Stimulated activated CD4-positive, alpha-beta T cell treated with anti-CD3 and anti-CD28 coated beads, Interleukin-1b, Interleukin-23, amount 100 ng/mL, for 1 hour (primary cell): ENCODE measurements at places on chromosomes 5 and 9.
A peak's percentile ranks its signal among the peaks of the same experiment; 100 is the strongest.

- no peak for DNase-seq
Observed at GRCh38 chr9:116365056-116365471, 211.5 kb downstream of the PAPPA start.

DNA sequence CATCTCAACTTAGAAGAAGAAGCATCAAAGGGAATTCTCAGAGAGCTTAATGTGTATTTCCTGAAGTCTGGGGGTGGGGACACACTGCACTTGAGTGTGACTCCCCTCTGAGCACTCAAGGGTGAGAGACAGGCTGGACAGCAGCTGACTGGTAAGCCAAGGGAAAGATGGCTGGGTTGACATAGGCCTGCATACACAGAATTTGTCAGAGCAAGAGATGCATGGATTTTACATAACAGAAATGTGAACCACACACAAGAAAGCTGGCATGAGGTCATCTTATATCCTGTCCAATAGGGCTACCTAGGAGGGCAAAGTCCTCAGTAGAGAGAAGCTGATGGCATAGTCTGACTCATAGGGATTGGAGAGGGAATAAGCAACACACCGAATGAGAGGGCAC lies 114.3 kb upstream of the EPB41L4A start:
- no peak for DNase-seq

DNA sequence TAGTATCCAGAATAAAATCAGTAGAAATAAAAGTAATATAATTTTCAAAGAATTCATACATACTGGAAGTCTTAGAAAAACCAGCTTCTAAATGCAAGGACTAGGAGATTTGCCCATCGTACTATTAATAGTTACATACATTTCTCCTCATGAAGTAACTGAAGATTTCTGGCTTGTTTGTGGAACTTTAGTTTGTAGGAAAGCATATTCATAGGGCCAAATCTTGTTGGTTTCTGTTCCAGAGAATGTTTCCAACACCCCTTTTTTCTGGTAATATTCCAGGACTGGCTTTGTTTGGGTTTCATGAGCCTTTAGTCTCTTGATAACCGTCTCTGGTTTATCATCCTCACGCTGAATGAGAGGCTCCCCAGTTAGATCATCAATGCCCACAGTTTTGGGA lies 66.3 kb upstream of the TJP2 start:
- DNase-seq = no peak

- no peak for DNase-seq
Observed at GRCh38 chr5:140926443-140927227, 536 bp downstream of the PCDHAC1 start.

GRCh38 chr5:155587458-155587857 lies 573.9 kb downstream of the KIF4B start:
- no peak for DNase-seq

DNA sequence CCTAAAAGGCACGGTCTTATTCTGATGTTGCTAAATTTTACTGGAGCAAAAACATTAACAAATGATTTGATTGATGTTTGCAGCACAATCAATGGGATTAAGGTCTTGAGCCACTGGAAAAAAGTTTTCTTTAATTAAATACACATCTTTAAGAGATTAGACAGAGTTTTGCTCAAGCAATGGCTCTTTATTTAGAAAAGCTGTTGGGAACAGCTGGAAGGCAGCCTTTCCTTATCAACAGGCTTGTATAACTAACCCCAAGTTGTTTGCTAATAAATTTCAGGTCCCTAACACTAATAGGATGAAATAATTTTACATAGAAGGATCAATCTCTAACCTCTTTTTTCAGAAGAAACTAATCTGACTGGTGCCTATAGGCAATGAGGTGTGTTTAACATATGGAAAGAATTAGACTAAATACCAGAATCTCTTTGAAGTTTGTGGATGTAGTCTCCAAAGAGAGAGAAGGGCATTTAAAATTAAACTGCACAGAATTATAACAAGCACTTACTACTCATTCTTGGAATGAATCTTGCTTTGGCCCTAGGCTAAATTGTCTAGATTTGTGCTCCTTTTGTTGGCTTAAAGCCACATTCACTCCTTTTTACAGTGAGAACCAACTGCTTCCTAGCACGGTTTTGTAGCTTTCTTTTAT lies 67.3 kb upstream of the TNFAIP8 start:
- DNase-seq = no peak

DNA sequence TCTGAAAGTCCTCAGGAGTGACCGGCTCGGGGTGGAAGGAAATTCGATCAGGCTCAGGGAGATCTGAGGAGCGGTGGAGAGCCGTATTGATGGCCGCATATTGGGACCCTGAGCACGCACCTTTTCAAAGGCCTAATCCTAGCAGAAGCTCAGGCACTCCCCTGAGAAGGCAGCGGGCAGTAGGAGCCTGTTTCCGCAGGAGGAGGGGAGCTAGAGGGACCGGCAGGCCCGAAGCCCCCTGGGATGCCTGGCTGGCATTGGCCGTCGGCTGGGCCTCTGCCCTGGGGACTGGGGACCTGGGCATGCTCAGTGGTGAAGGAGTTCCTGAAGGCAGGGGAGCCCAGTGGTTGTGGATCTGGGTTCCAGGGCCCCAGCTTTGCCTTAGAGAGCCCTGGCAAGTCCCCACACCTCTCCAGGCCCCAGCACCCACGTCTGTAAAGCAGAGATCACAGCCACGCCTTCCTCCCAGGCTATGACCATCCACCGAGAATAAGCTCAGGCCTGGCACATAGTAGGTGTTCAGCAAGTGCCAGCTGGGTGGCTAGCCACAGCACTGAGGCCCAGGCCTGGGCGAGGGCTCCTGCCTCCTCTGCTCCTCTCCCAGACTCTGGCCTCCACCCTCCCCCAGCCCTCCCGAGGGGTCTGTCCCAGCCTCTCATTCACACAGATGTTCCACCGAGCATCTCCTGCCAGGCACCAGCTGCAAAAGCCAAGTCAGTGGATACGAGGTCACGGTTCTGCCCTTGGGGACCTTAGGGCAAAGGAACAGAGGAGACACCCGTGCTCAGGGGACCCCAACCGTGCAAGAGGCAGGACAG lies 17.2 kb upstream of the QRFP start:
- DNase-seq = no peak

GRCh38 chr9:130986356-130986965 lies 22.5 kb upstream of the LAMC3 start:
- no peak for DNase-seq

DNA sequence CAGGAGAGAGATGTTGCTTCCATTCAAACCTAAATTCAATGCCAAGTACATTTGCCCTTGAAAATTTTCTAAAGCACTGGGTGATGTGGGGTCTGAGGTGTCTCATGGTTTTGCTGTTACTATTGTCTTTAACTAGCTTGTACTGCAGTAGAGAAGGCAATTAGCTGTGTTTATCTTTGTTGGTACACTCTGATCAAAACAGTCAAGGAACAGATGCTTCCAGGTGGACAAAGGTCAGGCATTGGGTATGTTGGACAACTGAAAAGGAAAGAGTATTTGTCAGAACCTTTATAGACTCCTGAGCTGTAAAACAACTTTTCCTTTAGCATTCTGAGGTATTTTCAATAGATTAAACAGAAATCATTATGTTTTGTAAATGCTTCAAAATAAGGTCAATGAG lies 2228.7 kb upstream of the WWC1 start:
- no peak for DNase-seq

DNA sequence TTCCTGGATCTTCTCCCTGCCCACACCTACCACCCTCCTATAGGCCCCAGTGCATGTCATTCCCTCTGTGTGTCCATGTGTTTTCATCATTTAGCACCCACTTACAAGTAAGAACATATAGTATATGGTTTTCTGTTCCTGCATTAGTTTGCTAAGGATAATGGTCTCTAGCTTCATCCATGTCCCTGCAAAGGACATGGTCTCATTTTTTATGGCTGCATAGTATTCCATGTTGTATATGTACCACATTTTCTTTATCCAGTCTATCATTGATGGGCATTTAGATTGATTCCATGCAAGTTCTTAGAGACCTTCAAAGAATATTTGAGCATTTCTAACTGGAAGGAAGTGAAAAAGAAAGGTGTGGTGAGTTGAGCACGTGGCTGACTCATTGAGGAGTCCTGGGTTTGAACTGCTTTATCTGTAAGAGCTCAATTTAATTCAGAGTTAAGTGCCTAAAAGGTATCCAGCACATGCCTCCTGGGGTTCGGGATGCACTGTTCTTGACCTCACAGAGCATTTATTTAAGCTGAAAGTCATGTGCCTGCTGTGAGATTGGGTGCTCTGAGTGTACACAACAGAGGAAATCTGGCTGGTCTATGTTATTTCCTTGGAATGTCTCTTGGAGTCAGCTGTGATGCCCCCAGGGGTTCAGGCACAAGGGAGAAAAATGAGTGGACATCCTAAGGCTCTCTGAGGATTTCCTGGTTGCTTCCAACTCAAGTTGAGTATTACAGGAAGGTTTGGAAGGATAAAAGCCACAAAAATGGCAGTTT lies 56.4 kb downstream of the SH3GL2 start:
- no peak for DNase-seq

- no peak for DNase-seq
Observed at GRCh38 chr5:14326035-14326903, 183.1 kb downstream of the TRIO start.

DNA sequence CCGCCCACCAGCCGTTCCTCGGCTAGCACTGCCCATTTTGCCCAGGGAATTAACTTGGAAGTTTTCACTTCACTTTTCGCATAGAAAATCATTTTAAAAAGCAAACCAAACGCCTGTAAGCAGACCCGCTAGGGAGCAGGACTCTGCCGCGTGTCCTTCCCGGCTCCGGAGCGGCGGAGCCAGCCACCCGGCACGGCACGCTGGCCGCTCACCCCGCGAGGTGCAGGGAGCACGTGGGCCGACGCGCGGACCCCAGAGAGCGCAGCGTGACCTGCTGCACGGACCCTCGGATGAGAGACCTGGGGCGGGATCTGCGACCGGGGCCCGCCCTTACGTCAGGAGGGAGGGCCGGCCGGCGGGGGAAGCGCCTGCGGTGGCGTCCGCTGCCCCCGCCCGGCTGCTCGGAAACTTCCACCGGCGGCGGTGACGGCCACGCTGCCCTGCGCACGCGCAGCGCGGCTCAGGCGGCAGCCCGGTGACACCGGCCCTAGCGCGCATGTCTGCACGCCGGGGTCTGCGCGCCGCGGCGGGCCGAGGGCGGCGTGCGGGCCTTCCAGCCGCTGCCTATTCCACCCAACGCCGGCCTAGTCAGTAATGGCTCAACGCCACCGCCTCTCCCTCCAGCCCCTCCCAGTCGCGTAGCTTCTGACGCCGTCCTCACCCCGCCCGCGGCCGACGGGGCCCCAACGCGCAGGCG lies 507 bp upstream of the TENT4A start:
- DNase-seq = peak; percentile 93

DNA sequence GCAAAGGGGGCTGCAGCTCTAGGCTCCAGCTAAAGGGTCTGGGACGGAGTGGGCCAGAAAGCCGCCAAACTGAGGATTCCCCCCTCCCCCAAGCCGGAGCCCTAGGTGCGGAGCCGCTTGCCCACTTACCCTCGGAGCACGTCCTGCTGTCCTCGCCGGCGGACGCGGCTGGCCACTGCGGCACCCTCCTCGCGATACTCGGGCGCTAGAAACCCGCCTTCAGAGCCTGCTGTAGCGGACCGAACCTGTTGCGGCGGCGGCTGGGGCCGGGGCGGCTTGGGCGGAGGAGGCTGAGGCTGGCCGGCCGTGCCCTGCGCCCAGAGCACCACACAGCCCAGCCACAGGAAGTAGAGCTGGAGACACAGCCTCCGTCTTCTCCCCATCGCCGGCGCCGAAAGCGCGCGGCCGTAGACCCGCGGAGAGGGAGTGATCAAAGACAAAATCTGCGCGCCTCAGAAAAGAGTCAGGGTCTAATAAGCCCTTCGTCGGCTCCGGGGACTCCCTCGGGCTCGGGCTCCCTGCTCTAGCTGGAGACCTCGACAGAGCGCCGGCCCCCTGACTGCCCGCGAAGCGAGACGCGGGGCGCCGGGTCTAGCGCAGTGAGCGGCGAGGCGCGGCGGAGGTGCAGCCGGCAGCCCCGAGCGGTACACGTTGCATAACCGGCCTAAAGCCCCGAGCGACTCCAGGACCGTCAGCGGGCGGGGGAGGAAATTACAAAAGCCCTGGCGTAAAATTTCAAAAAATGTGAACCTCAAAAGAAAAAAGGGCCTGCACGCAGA lies 635 bp downstream of the FBN2 start:
- no peak for DNase-seq

GRCh38 chr9:17810728-17811571 lies 232.1 kb downstream of the SH3GL2 start:
- no peak for DNase-seq

DNA sequence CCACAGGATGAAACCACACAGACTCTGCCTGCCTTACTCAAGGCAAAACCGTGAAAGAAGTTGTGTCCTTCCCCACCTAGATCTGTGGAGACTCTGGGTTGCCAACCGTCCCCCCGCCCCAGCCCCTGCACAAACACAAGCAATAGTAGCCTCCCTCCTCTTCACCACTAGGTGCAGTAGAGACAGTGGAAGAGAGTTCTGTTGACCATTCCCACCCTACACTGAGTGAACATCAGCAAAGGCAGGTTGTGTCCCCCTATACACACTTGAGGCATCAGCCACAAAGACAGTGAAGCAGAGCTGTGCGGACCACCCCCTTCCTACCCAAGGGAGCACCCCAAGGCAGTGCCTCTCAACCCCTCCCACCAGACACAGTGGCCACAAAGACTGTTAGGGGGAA lies 223.7 kb upstream of the NFIL3 start:
- DNase-seq = no peak

GRCh38 chr9:137445275-137445807 lies 4.2 kb upstream of the ENTPD8 start:
- DNase-seq = peak; percentile 82

GRCh38 chr5:7659420-7659819 lies 191.5 kb downstream of the CFAP90 start:
- no peak for DNase-seq

DNA sequence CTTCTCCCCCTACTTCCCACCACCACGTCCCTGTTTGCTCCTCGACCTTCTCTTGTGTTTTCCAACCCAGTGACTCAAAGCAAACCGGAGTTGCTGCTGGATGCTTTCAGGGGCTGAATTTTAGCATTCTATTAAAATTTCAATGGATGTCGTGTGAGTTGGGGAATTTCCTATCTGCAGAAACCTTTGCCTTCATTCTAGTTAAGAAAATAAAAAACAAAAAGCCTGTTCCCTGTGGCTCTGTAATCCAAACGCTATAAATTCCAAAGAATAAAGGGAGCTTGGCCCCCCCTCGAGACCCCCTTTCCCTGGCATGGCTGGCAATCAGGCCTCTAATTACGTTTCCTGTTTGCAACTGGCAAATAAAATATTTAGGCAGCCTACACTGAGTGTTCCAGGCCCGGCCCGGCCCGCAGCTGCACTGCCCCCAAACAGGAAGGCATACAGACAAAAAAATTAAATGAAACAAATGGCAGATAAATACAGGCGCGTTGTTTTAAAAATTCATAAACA lies 139.4 kb upstream of the PPP1R26 start:
- DNase-seq = no peak

- DNase-seq = no peak
Observed at GRCh38 chr5:98783051-98783649, 9.7 kb downstream of the RGMB start.
